ENCODE measurements at places on chromosomes 7 and 10.

GRCh38 chr7:115914951-115915350 lies 115.6 kb downstream of the TFEC start:
- no peak for DNase-seq

- DNase-seq: no peak
These were observed 79.4 kb upstream of the CDCA7L start for GRCh38 chr7:22025075-22025474.

DNA sequence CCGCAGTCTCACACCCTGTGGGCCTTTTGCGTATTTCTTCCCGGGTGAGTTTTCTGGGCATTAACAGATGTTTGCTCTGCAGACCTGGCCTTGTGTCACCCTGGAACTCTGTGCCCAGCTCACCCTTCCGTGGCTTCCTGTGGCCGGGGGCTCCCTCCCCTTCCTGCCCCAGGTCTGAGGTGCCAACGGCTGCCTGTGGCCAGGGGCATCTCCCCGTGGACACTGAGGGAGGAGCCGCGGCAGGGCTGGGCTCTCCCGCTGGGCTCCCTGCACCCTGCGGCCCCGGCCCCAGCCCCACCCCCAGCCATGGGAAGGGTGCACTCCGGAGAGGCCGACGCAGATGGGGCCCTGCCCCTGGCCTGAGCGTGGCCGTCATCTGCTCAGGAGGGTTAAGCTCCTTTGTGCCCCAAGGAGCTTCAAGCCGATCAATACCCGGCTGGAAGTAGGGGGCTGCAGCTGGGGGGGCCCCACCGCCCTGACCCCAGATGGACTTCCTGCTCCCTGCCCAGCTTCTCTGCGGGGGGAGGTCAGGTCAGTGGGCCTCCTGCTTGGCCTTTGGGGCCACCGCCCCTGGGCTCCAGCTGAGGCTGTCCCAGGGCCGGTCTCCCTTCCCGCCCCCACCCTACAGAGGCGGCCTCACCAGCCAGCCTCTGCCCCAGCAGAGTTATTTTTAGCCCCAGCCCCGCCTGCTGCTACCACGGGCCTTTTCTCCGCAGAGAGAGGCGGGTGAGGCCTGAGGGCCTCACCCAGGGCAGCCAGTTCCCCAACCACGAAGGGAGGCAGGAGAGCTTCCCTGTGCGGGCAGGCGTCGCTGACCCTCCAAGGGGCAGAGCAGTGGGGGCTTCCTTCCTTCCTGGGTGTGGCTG lies 24.2 kb downstream of the PWWP2B start:
- no peak for DNase-seq

- DNase-seq: no peak
These were observed 552.4 kb upstream of the MGMT start for GRCh38 chr10:128914681-128915080.

- no peak for DNase-seq
These were observed 7.6 kb downstream of the ZRANB1 start for GRCh38 chr10:124949543-124949942.

DNA sequence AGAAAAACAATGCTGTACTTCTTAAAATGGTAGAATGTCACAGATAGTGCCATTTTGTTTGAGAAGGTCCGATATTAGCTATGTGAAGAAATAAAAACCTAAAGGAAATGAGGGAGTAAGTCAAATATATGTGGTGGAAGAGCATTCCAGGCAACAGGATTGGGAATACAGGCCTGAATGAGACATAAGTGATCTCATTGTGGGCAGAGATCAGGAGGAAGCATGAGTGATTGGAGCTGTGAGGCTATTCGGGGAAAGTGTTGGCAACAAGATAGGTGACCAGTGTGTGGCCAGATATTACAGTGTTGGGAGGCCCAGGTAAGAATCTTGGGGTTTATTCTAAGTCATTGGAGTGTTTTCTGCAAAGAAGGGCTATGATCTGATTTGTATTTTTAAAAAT lies 41.3 kb upstream of the AGMO start:
- no peak for DNase-seq

DNA sequence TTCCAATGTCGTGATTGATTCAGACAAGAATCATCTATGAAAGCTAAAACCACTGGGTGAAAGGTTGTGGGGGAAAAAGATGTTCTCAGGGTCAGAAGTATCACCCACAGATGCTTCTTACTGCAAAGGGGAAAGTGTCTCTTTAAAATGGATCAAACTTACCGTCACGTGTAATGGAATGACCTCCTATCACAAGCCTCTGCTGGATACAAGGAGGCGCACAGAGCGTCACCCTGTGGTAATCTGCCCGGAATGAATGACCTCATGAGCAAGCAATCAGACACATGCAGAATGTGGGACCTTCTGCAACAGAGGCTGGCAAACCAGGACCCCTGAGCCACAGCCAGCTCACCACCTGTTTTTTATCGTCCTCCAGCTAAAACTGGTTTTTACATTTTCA lies 33.0 kb downstream of the WIPF3 start:
- no peak for DNase-seq

DNA sequence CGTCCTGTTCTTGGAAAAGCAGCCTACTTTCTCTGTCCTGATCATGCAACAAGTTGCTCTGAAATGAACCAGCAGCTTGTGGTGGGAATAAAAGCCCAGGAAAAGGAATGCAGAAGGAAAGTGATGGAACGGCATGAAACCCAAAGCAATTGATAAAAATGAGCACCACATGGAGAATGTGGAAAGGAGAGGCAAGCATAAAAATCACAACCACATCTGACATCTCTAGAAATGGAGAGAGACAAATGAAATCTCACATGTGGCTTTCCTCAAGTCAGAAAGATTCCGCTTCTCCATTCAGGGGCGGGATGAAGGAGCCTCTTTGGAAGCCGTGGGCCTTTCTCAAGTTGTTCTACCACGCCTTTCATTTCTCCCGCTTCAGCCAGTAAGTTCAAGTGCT lies 631.7 kb upstream of the GALNT17 start:
- DNase-seq: no peak

DNA sequence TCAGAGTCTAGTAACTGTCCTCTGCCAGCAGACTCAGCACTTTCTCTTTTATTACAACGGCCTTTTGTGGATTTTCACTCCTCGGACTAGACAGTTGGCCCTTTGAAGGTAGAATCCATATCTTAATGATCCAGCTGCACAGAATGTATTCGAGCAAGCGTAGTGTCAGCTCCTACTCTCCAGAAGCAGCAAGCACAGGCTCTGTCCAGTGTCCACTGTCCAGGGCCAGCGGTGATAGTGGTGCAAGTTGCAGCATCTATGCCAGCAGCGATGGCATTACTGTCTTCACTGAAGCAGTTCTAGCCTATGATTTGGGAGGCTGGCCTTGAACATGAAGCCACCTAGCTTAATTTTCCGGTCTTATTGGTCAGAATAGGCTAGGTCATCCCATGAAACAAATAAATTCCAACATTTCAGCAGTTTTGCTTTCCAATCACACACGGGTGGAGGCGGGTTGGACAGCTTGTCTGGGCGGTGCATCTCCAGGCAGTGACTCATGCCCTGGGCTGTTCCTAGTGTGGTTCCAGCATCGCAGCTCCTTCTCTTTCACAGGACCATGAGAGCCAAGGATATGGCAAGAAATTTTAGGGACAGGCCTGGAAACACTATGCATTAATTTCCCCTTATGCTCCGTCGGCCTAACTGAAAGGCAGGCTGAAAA lies 108.6 kb upstream of the KCNMA1 start:
- no peak for DNase-seq

DNA sequence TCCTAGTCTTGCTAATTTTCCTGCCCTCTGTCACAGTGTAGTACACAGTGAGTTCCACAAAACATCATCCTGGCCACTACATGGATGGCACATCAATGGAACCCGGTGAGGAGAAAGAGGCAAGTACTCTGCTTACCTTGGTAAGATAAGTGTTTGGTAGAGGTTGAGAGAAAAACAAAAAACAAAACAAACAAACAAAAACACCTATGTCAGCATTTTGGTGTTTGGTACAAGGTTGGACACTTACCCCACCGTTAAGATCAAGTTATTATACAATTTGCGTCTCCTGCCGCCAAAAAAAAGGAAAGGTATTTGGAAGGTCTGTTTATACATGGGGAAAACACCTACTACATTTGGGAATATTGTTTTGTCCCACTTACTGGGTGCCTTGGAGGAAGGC lies 72.7 kb downstream of the ZNF248 start:
- no peak for DNase-seq

GRCh38 chr7:137820677-137821420 lies 25.9 kb downstream of the DGKI start:
- DNase-seq: peak; percentile 29

- DNase-seq: no peak
These were observed 77.3 kb downstream of the CDC14C start for GRCh38 chr7:49001610-49002033.

DNA sequence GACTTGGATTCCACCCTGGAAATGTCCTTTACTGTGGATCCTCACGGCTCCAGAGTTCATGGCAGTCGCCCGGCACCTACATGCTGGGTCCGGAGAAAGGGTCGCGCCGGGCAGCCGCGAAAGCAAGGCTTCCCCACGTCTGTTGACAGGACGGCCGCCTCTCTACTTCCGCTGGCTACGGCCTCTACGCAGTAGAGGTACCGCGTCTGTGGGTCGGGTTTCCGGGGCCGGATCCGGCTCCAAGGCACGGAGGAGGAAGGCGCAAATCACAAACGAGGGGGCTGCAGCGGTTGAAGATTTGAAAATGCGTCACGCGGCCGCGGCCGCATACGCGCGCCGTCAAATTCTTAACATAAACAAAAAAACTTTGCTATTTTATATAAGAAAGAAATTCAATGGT lies 649.6 kb downstream of the REEP3 start:
- DNase-seq: no peak

- DNase-seq: no peak
These were observed 151.5 kb upstream of the AGR3 start for GRCh38 chr7:17033245-17033644.

- no peak for DNase-seq
These were observed 38.7 kb downstream of the GLI3 start for GRCh38 chr7:42198296-42198695.

DNA sequence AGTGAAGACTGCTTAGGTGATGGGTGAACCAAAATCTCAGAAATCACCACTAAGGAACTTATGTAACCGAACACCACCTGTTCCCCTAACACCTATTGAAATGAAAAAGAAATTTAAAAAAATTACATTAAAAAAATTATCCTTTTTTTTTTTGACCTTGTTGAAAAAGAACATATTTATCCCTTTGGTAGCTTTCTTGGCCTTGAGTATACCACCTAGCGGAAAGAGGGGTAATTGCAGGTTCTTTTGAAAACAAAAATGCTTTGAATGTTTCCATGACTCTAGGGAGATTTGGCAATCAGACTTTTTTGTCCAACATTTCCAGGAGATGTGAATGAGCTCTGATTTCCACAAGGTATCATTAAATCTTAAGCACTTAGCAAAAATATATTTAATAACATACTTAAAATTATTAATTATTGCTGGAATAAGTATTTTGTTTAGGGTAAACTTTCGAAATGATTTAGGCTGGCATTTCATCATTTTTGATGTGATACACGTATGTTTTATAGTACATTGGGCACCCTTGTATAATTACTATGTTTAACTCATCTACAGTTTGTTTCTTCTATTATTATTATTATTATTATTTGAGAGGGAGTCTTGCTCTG lies 47.0 kb upstream of the ELMO1 start:
- no peak for DNase-seq

DNA sequence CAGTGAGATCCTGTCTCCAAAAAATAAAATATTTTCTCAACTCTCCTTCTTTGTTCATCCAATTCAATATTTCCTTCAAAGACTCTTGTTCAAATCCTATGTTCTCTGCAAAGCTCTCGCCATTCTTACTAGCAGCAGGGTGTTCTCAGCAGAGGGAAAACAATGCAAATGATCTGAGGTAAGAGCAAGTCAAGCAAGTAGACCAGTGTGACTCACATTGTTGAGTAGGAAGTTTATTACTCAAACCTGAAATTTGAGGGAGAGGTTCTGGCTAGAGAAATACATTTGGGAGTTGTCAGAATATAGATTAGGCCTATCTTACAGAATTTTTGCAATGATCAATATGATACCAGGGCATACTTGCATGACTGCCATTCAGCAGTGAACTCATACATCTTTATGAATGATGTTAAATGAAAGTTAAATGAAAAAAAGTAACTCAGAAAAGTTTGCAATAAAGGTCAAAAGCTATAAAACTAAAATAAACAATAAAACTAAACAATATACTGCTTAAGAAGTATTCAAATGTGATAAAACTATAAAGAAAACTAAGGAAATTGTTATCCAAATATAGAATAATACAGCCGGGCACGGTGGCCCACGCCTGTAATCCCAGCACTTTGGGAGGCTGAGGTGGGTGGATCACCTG lies 5.8 kb downstream of the IDE start:
- no peak for DNase-seq

DNA sequence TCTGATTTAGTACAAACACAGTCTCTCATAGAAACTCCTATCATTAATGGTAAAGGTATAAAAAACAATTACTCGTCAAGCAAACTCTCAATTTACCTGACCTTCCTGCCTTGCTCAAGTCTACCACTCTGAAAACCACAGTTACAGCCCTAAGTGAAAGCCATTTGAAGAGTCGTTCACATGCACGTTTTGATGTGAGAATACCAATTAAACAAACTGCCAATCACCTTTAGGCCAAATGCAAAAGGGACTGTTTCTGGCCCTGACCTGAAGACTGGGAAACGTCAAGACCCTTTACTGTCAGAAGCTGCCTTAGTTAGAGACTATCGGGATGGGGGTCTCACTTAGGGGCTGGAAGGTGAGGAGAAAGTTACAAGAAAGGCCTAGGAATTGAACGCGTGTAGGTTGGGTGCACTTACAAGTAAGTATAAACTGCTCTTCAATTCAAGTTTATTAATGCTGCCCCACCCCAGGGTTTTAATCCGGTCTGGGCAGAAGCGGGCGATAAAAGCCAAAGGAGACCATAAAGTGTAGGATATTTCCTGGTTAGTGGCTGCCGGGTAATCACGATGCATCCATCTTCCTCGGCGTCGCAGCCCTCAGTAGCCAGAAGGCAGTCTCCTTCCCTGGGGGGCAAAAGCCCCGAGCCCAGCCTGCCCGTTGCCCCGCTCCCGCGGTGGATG lies 935 bp downstream of the TM9SF3 start:
- DNase-seq: no peak

DNA sequence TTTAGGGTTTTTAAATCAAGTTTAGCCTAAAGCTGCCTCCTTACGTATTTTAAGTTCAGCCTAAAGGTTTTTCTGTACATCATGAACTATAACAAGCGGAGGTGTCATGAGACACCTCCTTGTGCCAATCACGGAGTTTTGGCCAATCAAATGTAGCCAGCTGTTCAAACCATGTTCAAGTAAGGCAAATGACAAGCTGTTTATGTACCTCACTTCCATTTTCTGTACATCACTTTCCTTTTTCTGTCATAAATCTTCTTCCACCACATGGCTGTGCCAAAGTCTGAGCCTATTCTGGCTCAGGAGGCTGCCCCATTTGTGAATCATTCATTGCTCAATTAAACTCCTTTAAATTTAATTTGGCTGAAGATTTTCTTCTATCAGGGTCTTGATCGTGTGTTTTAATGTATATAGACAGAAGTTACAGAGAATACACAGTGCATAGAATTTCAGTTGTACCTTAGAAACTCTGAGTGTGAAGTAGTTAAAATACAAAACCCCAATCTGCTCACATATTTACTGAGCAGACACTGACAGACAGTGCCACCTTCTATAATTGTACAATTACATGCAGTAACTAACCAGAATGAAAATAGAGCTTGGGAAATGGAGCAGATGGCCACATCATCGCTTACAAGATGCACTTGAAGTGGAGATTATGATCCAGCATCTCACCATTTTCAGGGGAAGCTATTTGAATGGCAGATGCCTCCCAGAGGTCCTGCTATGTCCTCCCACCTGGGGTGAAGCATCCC lies 76.9 kb upstream of the LANCL2 start:
- DNase-seq: no peak

Measured in nucleus accumbens (tissue), 56 donors.